ENCODE measurements at places on chromosomes 4 and X.

GRCh38 chrX:23908219-23909004 lies 606 bp downstream of the CXorf58 start:
- DNase-seq: no peak

DNA sequence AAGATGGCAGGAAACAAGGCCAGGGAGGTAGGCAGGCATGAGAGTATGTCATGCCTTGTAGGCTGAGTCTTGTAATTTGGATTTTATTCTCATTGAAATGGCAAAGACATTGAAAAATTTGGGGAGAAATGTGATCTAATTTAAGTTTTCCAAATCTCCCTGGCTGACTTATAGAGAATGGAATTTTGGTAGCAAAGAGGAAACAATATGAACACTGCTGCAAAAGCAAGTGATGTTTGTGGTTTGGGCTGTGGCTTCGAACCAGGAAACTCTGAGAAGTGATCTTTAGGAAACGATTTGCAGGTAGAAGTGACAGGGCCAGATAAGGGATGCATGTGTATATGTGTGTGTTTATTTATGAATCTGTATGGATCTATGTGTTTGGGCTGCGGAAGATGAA lies 35.6 kb downstream of the ARSJ start:
- DNase-seq: no peak

DNA sequence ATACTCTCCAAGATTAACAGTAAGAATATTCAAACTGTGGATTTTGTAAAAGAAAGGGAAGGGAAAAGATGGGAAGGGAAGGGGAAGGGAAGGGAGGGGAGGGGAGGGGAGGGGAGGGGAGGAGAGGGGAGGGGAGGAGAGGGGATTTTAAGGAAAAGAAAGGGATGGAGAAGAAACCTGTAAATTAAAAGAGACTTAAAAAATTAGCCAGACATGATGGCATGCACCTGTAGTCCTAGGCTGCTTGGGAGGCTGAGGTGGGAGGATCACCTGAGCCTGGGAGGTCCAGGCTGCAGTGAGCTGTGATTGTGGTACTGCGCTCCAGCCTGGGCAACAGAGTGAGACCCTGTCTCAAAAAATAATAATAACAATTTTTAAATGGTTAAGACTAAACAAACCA lies 83.7 kb downstream of the USP46 start:
- no peak for DNase-seq

DNA sequence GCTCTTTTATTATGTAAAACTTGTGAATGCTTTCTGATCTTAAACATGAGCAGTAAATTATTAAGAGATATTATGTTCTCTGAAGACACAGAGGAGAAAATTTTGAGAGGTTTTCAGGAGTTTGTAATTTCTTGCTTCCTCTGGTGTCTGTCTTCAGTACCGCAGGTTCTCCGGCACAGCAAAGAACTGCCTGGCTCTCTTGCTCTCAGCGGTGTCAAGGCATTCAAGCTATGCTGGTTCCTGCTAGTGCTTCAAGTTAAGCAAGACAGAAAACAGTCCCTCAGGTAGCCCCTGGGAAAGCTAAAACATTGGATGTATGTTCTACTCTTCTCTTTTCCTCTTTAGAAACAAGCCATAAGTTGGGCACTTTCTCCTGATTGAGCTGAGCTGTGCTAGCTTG lies 120.2 kb upstream of the CENPE start:
- no peak for DNase-seq

GRCh38 chrX:68989865-68990606 lies 161.2 kb downstream of the EFNB1 start:
- DNase-seq: no peak

GRCh38 chr4:17182888-17183287 lies 284.4 kb upstream of the LDB2 start:
- no peak for DNase-seq

DNA sequence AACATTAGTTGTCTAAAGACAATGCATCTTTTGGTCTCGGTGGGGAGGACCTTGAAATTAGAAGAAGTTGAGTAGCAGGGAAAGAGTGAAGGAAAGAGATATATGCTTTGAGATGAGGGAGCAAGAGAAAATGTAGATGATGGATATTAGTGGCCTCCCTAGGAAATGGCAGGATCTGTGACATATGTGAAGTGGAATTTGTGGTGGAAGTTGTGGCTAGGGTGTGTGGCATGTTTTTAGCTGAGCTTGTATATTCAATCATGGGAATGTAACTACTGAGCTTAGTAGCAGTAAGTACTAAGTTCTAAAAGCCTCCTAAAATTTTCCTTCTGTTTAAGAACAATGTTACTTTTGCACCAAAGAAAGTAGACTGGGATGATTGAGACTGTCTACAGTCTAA lies 382.8 kb upstream of the CTSO start:
- DNase-seq: no peak

GRCh38 chr4:173748353-173748752 lies 218.3 kb upstream of the HAND2 start:
- no peak for DNase-seq

GRCh38 chr4:59553063-59553720 lies 1646.9 kb upstream of the ADGRL3 start:
- no peak for DNase-seq

DNA sequence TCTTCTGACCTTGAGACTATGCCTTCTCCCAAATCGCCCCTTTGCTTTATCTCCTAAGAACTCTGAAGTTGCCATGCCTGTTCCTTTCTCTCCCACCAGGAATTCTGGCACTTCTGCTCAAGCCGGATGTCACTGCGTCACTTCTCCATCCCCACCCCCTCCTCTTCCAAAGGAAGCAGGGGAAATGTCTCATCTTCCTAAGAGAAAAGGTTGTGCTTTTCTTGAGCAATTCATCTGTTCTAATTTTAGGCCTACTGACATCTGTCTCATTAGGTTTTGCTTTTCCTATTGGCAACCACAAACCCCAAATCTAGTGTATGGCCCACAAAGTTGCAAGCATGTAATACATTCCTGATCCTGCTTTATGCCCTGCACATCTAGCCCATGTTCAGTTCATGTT lies 163.1 kb upstream of the PLAC1 start:
- no peak for DNase-seq

DNA sequence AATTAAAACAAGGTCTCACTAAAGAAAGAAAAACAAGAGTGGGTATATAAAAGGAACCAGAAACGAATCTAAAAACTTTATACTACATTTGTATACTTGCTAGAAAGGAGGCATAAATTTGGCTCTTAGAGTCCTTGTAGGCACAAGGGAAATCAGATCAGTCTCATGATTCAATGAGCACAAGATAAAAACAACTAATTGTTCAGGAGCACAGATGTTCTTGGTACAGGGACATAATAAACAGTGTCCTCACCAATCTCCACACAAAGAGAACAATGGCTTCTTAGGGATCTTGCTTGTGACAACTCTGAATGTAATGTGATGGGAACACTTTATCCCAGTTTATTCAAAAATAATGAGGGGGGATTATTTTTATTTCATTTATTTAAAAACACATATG lies 28.3 kb downstream of the TMEM144 start:
- DNase-seq: no peak

DNA sequence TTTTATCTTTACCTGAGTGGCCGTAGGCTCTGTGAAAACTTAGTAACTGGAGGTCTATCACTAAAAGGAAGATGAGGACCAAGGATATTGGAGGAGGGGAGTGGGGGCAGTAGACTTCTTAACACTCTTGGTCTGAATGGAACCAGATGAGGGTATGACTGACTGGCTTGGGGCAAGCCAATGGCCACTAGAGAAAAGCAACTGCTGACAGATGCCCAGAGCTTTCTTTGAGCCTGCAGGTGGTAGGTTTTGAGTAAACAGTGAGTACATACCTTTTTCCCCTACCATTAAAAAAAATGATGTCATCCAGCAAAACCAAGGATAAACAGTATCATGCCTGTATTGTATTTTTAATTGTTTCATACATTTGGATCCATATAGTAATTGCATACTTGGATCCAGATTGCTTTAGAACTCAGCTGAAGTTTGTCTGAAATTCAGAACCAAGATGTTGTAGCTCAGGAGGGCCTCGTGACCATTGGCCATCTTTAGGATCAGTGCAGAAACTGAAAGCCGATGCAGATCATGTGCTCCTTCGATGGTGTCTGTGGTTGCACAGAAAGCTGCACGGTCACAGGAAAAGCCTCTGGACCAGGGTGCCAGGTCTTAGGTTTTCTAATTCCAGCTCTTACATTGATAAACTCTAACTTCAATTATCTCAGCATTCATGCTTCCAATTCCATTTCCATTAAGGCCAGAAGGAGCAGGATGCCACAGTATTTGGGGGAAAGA lies 131.0 kb downstream of the PDGFRA start:
- DNase-seq: no peak

- no peak for DNase-seq
Measured at GRCh38 chr4:7262134-7262533, 69.8 kb downstream of the SORCS2 start.

- no peak for DNase-seq
Measured at GRCh38 chr4:118911238-118911703, 22.6 kb downstream of the SYNPO2 start.

DNA sequence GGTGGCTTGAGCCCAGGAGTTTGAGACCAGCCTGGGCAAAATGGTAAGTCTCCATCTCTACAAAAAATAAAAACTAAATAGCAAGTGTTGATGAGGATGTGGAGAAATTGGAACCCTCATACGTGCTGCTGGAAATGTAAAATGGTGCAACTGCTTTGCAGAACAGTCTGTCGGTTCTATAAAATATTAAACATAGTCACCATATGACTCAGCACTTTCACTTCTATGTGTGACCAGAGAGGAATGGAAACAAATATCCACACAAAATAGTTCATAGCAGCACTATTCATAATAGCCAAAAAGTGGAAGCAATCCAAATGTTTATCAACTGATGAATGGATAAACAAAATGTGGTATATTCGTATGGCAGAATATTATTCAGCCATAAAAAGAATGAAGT lies 60.8 kb upstream of the FMR1 start:
- no peak for DNase-seq

- DNase-seq: no peak
Measured at GRCh38 chr4:158771776-158772175, 3.0 kb downstream of the FNIP2 start.

GRCh38 chrX:55279832-55280231 lies 15.1 kb upstream of the PAGE3 start:
- DNase-seq: no peak

DNA sequence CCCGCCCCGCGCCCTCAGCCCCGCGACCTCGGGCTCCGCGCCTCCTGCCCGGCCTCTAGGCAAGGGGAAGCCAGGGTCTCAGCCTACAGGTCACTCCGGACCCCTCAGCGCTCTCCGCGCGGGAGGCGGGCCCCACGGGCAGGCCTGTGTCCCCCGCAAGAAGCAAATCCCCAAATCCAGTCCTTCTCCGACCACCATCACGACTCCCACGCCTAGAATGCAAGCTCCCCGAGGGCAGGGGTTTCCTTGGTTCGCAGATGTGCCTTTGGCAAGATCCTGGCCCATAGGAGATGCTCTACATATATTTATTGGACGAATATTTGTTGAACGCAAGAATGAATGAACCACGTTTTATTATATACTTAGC lies 260 bp upstream of the CCDC149 start:
- no peak for DNase-seq

GRCh38 chr4:80811406-80811805 lies 219.1 kb upstream of the BMP3 start:
- DNase-seq: no peak

DNA sequence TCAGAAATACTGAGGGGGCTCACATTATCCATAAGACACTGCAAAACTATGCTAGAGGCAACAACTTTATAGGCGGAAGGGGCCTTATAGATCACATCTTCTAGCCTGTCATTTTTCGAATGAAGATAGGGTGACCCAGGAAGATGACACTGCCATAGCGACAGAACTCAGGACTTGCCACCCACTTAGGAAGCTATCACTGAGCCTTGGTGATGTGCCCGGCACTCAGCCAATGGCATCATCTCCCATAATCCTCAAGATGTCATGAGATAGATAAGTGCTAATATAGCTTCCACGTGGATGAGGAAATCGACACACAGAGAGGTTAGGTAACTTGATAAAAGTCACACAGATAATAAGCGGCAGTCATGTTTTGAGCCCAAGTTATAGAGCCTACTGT lies 346.6 kb downstream of the DHX15 start:
- DNase-seq: no peak

GRCh38 chrX:154039577-154039976 lies 19.9 kb upstream of the IRAK1 start:
- no peak for DNase-seq

GRCh38 chr4:8352368-8353157 lies 83.0 kb downstream of the HTRA3 start:
- no peak for DNase-seq

DNA sequence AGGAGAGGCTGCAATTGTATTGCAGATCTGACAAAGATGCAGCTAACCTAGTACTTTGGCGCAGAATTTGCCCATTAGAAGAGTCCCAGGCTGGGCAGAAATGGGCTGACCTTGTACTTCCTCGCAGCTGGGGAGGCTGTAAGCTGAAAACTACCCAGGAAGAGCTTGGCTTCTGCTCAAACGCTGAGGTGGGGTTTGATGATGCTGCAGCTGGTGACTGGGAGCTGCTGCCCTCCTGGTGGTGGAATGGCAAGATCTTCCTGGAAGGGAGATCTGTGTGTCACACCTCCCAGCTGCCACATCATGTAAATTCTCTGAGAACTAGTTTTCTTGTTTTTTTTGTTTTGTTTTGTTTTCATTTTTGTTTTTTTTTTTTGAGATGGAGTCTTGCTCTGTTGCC lies 17.4 kb downstream of the CCNG2 start:
- no peak for DNase-seq

- DNase-seq: no peak
Measured at GRCh38 chr4:5184606-5185005, 133.3 kb downstream of the STK32B start.

- no peak for DNase-seq
Measured at GRCh38 chr4:126247409-126247808, 932.7 kb downstream of the FAT4 start.

GRCh38 chr4:17558941-17559708 lies 17.9 kb upstream of the LAP3 start:
- DNase-seq: no peak

GRCh38 chr4:168451744-168452390 lies 28.4 kb downstream of the DDX60L start:
- DNase-seq: no peak

DNA sequence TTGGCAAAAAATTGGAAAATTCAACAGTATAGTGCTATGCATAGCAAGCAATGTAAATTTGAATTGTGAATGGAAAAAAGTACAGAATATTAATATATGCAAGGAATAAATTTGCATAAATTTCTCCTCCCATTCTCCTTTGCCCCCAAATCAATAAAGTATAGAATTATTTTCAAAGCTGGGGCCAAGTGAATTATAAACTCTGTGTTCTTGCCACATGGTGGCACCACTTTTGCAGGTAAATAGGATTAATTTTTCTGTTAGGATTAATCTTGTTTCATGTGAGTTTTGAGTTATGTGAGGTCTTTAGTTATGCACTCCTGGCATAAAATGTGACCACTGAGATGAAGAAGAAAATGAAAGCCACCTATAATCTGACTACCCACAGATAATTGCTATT lies 19.9 kb downstream of the COPS4 start:
- no peak for DNase-seq
